ENCODE measurements at places on chromosomes 11 and 22.

GRCh38 chr22:46593996-46594946 is 25.9 kb upstream of the GRAMD4 start:
- DNase-seq, result no peak

GRCh38 chr11:2825889-2826678 is 59.5 kb downstream of the CDKN1C start:
- DNase-seq, result no peak

DNA sequence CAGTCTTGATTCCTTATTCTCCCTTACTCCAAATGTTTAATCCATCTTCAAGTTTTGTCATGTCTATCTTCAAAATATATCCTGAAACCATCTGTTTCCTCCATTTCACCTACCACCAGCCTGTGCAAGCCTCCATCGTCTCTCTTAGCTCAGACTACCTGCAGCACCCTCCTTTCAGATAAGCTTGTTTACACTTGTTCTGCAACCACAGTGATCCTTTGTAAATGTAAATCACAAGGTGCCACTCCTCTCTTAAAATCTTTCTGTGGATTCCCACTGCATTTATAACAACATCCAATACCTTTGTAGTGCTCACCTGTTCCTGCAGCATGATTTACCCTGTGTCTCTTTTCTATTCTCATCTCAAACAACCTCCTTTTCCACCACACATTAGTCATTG is 31.8 kb upstream of the GPR83 start:
- no peak for DNase-seq

DNA sequence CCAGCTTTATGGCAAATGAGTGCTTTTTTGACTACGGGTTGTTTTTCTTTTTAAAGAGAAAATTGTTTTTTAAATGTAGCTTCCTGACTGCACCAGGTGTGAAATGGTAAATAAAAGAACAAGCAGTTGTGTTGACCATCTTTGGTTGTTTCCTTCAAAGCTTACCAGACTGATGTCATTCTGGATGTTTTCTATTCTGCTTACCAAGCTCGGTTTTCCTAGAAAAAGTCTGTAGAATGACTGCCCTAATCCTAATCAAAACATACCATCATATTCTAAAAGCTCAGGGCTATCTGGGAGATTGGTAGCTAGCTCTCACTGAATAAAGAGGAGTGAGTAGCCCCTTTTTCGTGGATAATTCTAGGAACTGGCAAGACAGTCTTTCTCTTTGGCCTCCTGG is 77.7 kb downstream of the GAB2 start:
- DNase-seq, result no peak

DNA sequence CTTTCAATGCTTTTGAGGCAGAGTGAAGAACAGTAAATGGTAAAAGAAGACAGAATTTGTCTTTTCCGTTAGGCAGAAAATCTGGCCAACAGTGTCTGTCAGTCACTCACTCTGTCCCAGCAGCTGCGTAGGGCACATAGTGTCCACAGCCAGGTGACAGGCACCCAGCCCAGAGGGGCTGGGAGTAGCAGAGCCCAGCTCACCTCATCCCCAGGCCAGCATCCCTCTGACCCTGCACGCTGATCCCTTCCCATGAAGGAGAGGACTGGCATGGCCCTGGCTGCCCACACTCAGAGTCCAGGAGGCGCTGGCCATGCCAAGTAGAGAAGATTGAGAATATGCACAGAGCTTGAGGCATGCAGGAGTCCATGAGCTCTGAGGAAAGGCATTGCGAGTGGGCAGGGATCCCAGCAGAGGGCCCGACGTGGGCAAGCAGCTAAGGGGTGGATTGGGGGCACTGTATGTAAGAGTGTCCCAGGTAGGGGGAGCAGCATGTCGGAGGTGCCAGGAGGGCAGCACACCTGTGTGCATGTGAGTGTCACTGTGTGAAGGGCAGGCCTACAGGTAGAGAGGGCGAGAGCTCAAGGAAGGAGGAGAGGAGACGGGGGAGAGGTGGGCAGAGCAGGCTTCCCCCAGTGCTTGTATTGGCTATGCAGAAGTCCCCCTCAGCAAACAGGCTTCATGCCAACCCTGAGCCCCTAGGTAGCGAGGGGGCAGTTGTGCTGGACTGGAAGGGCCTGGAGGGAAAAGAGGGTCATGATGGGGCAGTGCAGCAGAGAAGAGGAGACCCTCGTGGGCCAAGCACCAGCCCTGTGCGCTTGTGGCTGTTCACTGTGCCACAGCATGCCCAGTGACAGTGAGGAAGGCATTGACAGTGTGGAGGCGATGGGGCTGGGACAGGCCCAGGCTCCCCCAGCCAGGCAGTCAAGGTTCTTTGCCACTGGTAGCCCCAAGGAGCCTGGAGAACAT is 133.8 kb downstream of the OSBP2 start:
- DNase-seq, result no peak

DNA sequence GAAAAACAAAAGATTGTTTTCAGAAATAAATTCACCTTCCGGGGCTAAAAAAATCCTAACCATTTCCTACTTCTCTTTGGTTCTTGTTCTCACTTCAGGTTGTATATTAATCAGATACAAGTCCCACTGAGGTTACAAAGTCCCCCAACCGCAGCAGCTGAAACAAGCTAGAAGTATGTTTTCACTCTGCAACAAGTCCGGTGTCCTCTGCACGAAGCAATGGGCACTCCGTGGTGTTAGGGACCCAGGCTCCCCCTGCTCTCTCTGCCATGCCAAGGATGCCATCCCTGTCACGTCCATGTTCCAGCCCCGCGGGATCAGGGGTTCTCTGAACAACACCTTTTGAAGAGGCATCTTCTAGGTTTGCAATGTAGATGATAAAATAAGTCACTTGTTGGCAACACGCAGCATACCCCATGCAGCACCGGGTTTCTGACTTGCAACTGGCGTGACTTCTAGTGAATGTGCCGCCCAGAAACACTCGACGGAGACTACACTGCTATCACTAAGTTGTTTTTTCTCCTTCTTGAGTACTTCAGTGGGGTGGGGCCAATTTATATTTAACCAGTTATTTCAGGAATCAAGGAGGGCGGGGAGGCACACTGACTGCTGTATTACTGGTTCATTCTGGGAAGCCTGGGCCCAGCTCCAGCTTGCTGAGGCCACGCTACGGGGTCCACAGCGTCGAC is 25.4 kb upstream of the GSTP1 start:
- no peak for DNase-seq

DNA sequence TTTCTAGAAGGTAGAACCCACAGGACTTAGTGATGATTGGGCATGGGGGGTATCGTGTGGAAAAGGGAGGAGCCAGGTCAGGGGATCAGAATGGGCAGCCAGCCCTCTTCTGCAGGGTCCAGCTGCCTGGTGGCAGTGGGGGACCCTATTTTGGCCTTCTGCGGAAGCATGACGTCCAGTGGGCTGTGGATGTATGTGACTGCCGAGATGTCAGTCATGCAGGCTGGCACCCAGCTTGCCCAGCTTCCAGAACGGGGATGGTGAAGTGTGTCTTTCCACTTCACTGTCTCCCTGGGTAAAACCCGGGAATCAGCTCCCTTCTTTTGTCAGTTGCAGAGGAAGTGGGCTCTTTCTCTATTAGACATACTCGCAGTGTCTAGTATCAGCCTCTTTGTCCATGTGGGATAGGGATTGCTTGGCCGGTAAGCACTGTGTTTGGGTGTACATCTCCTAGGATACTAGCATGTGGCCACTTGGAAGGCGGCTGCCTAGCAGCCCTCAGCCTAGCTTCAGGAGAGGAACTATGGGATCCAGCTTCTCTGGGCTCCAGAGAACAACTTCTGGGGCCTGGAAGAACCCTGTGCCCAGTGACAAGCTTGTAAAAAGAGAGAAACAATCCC is 51.4 kb downstream of the GRIK4 start:
- DNase-seq, result no peak

All from esophagus squamous epithelium (tissue), 5 donors.